DND-41 (cell line): ENCODE measurements at places on chromosomes 11 and 22.

- no peak overlapping the region for H3K4me3 ChIP-seq
- DNase-seq, result no peak
- no peaks in the 10 kb centered on the region for H3K27me3 ChIP-seq
- H3K27ac ChIP-seq, result no peak overlapping the region
Measured at GRCh38 chr11:85027346-85027745, 599.8 kb downstream of the DLG2 start.

GRCh38 chr11:130166457-130166784 lies 6.8 kb downstream of the ST14 start:
- peaks cover 9% of the 10 kb centered on the region for H3K27me3 ChIP-seq
- DNase-seq, result no peak
- H3K27ac ChIP-seq, result no peak overlapping the region
- no peaks in the 10 kb centered on the region for H3K36me3 ChIP-seq
- H3K4me1 ChIP-seq, result no peaks in the 10 kb centered on the region
- no peak overlapping the region for H3K4me3 ChIP-seq

DNA sequence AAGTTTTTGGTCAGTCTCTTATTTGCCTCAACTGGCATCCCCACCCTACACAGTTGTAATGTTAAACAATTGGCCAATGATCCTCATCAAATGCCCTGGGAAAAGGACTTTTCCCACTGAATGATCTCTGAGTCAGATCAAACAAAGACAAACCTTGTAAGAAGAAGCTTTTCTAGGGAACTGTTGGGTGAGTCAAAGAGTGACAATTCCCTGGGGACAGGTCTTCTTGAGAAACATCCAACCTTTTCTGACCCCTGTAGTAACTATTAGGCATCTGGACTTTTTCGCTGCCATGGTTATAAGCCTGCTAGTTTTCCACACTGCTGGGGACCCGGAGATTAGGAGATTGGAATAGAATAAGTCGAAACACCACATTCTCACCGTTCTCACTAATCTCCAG lies 789.8 kb upstream of the API5 start:
- no peaks in the 10 kb centered on the region for H3K36me3 ChIP-seq
- DNase-seq, result no peak
- H3K27ac ChIP-seq, result no peak overlapping the region
- no peak overlapping the region for H3K4me3 ChIP-seq

GRCh38 chr11:114929351-114930000 lies 251.1 kb downstream of the NXPE2 start:
- H3K4me1 ChIP-seq, result no peaks in the 10 kb centered on the region
- H3K4me3 ChIP-seq, result no peak overlapping the region
- H3K27ac ChIP-seq, result no peak overlapping the region
- H3K27me3 ChIP-seq, result no peaks in the 10 kb centered on the region

DNA sequence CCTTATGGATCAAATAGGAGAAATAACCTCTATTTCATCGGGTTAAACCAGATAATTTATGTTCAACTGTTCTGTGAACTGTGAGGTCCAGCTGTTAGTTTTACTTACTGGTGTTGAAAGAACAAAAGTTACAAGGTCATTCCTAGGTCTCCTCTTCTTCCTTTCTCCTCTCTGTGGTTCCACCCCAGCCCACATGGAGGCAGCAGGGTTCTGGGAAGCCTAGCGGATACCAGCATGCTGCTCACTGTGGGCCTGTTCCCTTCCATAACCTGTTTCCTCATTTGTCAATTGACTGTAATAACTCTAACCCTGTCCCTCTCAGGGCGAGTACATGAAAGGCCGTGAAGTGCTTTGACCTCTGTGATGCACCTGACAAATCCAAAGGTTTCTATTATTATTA lies 27.8 kb downstream of the RELT start:
- H3K4me1 ChIP-seq, result no peaks in the 10 kb centered on the region
- H3K36me3 ChIP-seq, result peaks cover 39% of the 10 kb centered on the region
- peak; percentile 26 for DNase-seq
- H3K4me3 ChIP-seq, result no peak overlapping the region
- no peaks in the 10 kb centered on the region for H3K27me3 ChIP-seq
- no peak overlapping the region for H3K27ac ChIP-seq

DNA sequence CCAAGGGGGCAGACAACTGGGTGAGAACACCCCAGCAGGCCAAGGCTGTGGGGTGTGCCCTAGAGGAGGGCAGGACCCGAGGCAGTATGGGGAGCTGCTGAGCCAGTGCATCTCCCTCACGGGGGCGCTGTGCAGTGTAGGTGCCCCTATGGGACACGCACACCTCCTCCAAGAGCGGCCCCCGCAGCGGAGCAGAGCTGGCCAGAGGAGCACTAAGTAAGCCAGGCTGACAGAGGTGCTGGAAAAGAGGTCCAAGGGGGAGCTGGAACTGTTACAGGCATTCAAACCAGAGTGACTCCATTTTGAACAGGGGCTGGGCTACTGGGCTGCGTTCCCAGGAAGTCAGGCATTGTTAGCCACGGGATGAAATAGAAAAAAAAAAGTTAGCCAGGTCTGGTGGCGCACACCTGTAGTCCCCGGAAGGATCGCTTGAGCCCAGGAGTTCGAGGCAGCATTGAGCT lies 41.8 kb downstream of the TST start:
- H3K4me3 ChIP-seq, result peak overlapping the region; percentile 59
- H3K27me3 ChIP-seq, result peaks cover 13% of the 10 kb centered on the region
- H3K4me1 ChIP-seq, result peaks cover 14% of the 10 kb centered on the region
- H3K36me3 ChIP-seq, result no peaks in the 10 kb centered on the region

DNA sequence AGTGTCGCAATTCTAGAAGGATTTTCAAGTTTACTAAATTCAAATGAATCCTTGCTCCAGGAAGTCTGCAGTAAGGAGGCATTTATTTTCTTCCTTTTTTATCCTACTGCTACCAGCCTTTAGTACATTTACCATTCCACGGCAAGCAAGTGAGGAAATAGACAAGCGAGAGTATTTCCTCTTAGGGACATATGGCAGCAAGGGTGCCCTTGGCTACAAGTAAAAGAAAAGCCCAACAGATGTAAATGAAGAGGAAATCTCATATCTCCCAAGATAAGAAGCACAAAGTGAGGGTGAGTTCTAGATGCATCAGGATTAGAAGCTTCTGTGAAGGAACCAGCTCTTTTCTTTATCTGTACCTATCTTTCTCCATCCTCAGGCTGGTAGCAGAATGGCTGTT lies 37.8 kb upstream of the FZD4 start:
- no peaks in the 10 kb centered on the region for H3K36me3 ChIP-seq
- no peak overlapping the region for H3K27ac ChIP-seq
- peaks cover 22% of the 10 kb centered on the region for H3K27me3 ChIP-seq

DNA sequence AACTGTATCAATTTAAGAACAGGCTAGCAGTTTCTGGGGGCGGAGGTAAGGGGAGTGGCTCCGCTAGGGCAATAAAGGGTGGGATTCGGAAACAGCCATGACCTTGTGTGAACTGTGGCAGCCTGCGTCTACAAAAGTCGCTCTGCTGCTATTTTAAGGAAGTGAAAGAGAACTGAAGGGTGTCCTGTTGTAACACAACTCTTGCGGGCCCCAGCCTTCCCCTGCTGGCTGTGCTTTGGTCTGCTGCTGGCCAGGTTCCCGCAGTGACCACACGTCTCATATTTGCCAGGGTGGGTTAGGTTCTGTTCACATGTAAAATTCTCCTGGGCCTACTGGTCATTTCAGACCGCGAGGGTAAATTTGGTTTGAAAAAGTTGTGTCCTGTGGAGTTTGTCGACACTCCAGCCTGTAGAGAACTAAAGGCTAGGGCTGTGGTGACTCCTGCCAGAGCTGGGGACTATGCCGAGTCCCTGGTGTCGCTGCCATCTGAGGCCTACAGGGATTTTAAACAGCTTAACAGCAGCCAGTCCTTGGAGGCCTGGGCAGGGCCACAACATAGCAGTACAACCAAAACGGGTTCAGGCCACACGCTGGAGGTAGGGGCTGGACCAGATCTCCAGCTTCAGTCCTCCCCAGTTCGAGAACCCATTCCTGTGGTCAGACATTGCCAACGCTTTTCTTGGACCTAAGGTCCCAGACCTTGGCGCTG lies 1.1 kb upstream of the PPFIBP2 start:
- no peak overlapping the region for H3K4me3 ChIP-seq
- H3K4me1 ChIP-seq, result no peaks in the 10 kb centered on the region
- DNase-seq, result no peak
- H3K36me3 ChIP-seq, result no peaks in the 10 kb centered on the region
- no peak overlapping the region for H3K27ac ChIP-seq

- H3K27ac ChIP-seq, result no peak overlapping the region
- H3K4me1 ChIP-seq, result no peaks in the 10 kb centered on the region
- no peaks in the 10 kb centered on the region for H3K27me3 ChIP-seq
Measured at GRCh38 chr11:40302669-40303068, 1156.8 kb downstream of the LRRC4C start.

DNA sequence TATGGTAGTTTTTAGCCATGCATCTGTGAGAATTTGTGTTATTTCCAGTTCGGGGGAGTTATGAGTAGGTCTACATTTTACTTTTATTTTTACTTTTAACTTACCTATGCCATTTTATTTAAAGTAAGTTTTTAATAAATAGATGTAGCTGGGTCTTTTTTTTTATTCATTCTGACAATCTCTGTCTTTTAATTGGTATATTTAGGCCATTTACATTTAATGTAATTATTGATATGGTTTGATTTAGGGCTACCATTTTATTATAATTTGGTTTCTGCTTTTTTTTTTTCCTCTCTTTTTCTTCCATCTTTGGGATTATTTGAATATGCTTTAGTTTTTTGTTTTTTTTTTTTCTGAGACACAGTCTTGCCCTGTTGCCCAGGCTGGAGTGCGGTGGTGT lies 1.9 kb downstream of the SWAP70 start:
- H3K27me3 ChIP-seq, result no peaks in the 10 kb centered on the region
- no peaks in the 10 kb centered on the region for H3K4me1 ChIP-seq
- H3K4me3 ChIP-seq, result no peak overlapping the region
- no peak for DNase-seq

DNA sequence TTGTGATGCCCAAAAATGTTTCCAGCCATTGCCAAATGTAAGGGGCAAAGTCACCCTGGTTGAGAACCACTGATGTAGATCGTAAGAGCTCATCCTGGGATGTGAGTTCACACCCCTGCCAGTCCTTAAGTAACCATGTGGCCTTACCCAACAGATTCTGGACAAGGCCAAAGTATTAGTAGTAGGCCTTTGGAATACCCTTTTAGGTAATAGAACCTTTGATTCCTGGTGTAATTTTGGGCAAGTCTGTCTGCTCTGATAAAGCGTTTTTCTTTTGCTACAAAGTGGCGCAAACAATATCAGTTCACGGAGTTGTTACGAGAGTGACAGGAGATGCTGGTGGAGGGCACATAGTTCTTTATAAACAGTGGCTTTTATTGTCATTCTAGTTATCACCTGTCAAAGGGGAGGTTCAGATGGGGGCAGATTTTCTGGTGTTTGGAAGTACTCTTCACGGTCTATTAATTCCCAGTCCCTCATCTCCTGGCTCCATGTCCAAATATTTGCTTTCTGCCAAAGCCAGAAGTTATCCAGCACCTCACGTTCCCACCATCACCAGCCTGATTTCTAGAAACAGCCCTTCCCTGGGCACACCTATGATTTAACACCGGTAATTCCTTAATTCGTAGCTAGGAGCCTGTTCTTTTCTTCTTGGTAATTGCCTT lies 73.8 kb upstream of the CRYBB3 start:
- H3K27ac ChIP-seq, result no peak overlapping the region
- H3K36me3 ChIP-seq, result no peaks in the 10 kb centered on the region
- no peaks in the 10 kb centered on the region for H3K27me3 ChIP-seq
- DNase-seq, result no peak

DNA sequence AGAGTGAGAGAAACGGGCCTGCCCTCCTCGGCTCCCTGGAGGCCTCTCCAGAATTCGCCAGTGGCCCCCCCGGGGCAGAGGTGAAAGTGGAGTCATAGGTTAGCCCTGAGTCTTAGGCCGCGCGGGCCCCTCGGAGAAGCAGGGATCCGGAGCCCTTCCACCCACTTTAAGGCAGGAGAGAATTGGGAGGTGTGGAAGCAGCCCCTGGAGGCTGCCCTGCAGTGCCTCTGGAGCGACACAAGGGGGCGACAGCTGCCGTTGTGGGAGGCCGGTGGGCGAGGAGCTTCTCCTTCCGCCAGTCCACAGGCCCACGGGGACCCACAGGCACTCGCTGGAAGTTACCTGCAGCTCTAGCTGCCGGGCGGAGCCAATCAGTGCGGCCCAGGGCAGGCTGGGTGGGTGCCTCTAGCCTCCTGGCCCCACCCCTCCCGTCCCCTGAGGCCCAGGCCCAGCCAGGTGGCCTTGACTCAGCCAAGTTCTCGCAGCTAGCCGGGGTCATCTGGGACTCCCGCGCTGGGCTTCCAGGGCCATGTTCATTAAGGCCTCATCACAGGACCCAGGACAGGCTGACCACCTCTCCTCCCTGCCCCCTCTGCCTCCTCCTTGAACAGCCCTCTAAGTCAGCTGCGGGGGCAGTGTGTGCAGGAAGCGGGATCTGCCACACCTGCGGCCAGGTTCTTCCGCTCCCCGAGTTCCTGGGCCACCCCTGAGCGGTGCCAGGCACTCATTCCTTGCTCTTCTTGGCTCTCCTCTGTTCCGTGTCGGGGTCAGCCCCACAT lies 5.0 kb downstream of the DGKZ start:
- peak; percentile 46 for DNase-seq
- H3K27ac ChIP-seq, result peak overlapping the region; percentile 51
- no peak overlapping the region for H3K4me3 ChIP-seq
- peaks cover 52% of the 10 kb centered on the region for H3K36me3 ChIP-seq
- no peaks in the 10 kb centered on the region for H3K27me3 ChIP-seq
- peaks cover 59% of the 10 kb centered on the region for H3K4me1 ChIP-seq

- peaks cover 31% of the 10 kb centered on the region for H3K36me3 ChIP-seq
- no peak for DNase-seq
- no peak overlapping the region for H3K4me3 ChIP-seq
- H3K27me3 ChIP-seq, result no peaks in the 10 kb centered on the region
- H3K27ac ChIP-seq, result no peak overlapping the region
Measured at GRCh38 chr22:45762545-45763235, 91.1 kb downstream of the ATXN10 start.

DNA sequence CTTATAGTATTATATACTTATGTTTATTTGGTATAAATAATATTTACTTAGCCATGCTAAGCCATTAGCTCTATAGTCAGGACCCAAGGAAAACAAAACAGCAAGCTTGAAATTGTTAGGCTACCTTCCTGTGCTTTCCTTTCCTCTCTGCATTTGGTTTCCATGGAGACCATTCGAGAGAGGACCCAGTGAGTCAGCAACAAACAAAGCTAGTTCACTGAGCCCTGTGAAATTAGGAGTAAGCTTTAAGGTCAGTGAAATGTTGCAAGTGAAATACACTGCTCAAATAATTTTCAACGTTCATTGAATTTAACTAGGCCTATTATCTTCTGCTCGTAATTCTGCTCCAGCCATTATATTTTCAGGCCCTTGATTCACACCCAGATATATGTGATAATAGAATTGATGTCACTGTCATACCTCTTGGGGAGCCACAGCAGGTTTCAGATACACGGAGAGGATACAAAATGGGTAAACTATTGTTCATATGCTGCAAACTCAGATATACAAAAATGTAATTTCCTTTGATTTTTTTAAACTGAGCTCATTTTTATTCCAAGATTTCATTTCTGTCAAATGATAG lies 9.1 kb upstream of the OR10D3 start:
- H3K27me3 ChIP-seq, result no peaks in the 10 kb centered on the region
- no peak overlapping the region for H3K27ac ChIP-seq
- H3K4me1 ChIP-seq, result no peaks in the 10 kb centered on the region
- no peaks in the 10 kb centered on the region for H3K36me3 ChIP-seq
- no peak for DNase-seq
